Suppressor macrophage treated with lipopolysaccharide for 4 hours (primary cell): ENCODE measurements at places on chromosomes 12 and 14.

- no peak for DNase-seq
Measured at GRCh38 chr14:40757376-40757950, 849.2 kb upstream of the LRFN5 start.

GRCh38 chr12:57740656-57741412 is 2.3 kb upstream of the AGAP2 start:
- DNase-seq = no peak

GRCh38 chr12:31343139-31343538 is 17.2 kb upstream of the SINHCAF start:
- no peak for DNase-seq

- DNase-seq = no peak
Measured at GRCh38 chr12:30820406-30820946, 65.7 kb upstream of the CAPRIN2 start.

- no peak for DNase-seq
Measured at GRCh38 chr14:92830902-92831301, 36.8 kb downstream of the GOLGA5 start.

- DNase-seq = no peak
Measured at GRCh38 chr12:132718644-132719043, 8.0 kb downstream of the PGAM5 start.

GRCh38 chr12:5377997-5378592 is 53.8 kb upstream of the NTF3 start:
- no peak for DNase-seq

DNA sequence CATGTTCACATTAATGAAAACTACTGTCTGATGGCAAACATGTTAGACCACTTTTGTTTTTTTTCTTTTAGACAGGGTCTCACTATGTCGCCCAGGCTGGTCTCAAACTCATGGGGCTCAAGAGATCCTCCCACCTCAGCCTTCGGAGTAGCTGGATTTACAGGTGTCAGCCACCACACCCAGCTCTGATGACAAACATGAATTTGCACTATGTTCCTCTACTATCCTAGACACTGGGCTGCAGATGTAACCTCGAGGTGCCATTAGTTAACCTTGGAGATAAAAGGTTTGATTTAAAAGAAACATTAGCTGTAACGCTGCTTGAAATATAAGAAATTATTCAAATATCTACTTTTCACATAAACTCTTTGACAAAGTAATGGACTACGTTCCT is 8.1 kb downstream of the VPS37B start:
- no peak for DNase-seq

DNA sequence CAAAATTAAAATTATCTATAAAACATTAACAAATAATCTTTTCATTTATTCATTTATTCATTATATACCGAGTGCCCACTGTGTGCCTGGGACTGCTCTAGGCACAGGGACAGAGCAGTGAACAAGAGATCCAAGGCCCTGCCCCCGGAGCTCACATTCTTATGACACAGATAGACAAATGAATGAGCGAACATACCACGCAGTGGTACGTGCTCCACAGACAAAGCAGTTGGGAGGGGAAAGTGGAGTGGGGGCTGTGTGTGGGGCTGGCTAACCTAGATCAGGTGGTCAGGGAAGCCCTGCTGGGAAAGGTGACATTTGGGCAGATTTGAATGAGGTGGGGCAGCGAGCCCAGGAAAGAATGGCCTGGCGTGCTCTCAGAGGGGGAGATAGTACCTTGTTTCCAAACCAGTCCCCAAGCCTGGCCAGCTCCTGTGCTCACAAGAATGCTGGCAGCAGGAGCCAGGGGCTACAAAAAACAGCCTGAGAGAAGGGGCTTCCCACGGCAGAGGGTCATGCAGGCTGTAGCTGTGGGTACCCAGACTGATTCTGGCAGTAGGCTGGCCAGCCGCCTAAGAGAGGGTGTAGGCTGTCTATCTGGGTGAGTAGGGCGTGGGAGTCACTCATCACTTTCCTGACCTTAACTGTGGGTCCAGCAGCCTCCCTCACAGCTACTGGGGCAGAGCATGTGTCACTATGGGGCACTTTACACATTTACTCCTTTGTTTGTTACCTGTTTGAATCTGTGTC is 57.8 kb upstream of the ACTN1 start:
- no peak for DNase-seq
